Muscle of back (tissue), 13 donors: ENCODE measurements at places on chromosomes 13 and 19. TPM values are rescaled to one million over a fixed set of nuclear protein-coding genes. Genes with fewer than 3 reads are reported as not detected.
A peak's percentile ranks its signal among the peaks of the same experiment; 100 is the strongest.

- DNase-seq, result no peak
These were observed 48.4 kb upstream of the EBPL start for GRCh38 chr13:49739498-49740187.

Gene ZSWIM9
- polyA plus RNA-seq, result 8.1 TPM

- DNase-seq, result no peak
These were observed 16.3 kb downstream of the LATS2 start for GRCh38 chr13:21045100-21045499.

DNA sequence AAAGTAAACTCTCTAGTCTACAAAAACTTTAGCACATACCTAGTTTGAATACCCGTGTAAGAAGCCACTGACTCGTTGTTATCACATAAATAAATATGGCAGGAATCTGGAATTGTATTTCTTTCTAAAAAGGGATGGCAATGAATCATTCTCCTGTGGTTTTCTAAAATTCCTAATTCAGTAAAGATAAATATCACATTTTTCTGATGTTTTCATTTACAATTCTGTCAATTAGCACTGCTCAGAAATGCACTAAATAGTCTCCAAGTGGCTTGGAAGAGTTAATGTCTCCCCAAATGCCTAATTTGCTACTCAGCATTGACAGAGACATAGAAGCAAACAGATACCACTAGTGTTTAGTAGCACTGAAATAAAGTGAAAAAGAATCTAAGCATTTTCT lies 547.7 kb upstream of the SLITRK1 start:
- DNase-seq, result no peak

Gene PCDH17
- polyA plus RNA-seq, result 5.2 TPM

Gene PGLYRP2
- not detected for polyA plus RNA-seq

- no peak for DNase-seq
These were observed 2.8 kb downstream of the MRPS12 start for GRCh38 chr19:38933544-38933943.

- DNase-seq, result no peak
These were observed 39.1 kb upstream of the RNF113B start for GRCh38 chr13:98216135-98216565.

Gene C5AR2
- polyA plus RNA-seq, result 0.56 TPM

Gene ZNF763
- polyA plus RNA-seq, result 2.2 TPM

GRCh38 chr19:8481201-8481600 lies 21.2 kb downstream of the PRAM1 start:
- DNase-seq, result no peak

Gene CEACAM5
- not detected for polyA plus RNA-seq

Gene PCDH9
- 4.1 TPM for polyA plus RNA-seq

GRCh38 chr13:37416291-37417059 lies 182.1 kb downstream of the POSTN start:
- DNase-seq, result peak; percentile 42
